ENCODE measurements at places on chromosomes 2 and 18.

DNA sequence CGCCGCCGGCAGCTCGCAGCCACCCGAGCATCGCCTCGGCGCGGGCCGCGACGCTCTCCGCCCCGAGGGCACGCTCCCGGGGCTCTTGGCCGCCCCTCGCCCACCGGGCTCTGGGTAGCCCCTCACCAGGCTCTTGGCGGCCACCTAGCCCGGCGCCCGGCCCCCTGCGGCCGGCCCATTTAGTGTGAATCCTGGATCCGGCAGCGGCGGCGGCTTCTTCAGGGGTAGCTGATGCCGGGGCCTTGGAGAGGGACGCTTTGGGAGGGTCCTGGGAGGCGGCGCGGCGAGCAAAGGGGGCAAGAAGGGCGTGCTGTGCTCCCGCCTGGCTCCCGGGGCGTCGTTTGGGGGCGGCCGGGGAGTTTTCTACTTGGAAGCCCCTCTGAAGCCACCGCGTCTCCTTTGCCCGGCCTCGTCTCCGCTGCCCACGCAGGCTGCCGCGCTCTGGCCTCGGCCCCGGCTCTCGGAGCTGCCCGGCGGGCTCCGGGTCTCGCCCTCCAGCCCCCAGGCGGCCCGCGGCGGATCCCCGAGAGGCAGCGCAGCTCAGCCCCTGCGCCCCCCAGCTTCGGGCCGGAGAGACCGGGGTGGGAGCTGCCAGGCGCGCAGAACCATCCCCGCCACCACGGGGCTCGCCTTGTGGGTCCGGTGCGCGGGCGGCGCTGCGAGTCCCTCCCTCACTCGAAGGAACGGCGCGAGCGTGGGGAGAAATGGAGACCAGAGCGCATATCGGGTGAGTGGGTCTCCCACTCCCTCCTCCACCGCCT lies 509 bp downstream of the PIEZO2 start:
- no peak for DNase-seq

DNA sequence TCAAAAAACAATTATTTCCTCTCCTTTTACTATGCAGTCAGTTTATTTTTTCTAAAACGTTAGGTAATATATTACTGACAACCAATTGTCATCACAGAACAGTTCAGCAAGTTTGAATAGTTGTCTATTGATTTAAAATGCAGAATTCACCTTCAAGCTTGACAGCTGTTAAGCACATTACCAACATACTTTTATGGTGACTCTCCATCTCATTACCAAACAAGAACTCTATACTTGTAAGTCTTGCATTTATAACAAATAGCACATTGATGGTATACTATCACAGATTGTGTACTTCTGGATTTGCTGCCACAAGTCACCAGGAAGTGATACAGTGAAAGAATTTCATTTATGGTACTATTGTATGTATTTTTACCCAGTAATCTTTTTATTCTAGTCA lies 99.4 kb upstream of the PPP1CB start:
- no peak for DNase-seq

GRCh38 chr2:218368621-218369153 lies 12.0 kb downstream of the CATIP start:
- no peak for DNase-seq

DNA sequence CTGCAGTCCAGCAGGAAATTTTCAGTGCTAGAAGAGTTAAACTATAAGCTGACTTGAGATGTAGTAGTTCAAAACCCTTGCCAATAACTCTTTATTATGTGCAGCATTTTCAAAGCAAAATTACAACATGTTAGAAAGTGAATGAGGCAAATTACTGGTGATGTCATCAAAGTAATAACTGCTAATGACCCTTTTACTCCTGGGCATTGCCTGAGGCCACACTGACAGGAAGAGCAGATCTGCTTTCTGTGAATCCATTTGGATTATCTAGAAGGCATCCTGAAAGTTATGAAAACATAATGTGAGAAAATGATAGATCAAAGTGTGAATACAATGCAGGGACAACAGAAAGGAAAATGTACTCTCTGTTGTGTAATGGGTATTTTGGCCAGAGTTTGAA lies 139.6 kb upstream of the TRIB2 start:
- DNase-seq: no peak

- no peak for DNase-seq
These were observed 47.4 kb downstream of the RHOB start for GRCh38 chr2:20494241-20494640.

GRCh38 chr2:187689372-187689771 lies 135.1 kb upstream of the TFPI start:
- DNase-seq: no peak

DNA sequence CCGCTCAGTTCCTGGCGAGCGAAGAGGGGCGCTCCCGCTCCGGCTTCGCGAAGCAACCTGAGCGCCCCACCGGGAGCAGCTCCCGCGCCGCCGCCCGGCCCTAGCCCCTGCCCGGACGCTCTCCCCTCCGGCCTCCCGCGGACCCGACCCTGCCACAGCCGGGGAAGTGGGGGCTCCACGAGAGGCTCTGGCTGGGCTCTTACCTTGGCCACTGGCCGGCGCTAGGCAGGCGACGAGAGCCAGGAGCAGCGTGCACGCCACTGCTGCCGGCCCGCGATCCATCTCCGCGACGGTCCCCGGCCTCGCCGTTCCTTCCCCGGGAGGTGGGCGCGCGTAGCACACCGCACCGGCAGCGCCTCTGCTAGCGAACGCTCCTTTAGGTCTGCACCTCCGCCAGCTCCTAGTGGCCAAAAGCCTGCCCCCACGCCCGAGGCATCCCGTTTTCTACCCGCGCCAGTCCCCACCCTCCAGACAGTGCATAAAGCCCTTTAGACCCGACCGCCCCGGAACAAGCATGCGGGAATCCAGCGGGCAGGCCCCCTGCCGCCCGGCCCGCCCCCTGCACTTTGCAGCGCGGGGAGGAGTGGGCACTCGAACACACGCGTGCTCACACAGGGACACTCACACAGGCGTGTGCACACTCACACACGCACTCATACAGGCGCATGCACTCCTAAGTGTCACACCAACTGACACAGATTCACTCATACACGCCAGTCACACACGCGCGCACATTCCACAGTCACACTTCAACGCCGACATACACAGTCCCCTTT lies at the start of gene LRP2:
Gene LRP2 (minus strand): TSS at position 417 of the 776 bp plus-strand sequence. CDS start 135 bp downstream, at position 282.
- DNase-seq: no peak

DNA sequence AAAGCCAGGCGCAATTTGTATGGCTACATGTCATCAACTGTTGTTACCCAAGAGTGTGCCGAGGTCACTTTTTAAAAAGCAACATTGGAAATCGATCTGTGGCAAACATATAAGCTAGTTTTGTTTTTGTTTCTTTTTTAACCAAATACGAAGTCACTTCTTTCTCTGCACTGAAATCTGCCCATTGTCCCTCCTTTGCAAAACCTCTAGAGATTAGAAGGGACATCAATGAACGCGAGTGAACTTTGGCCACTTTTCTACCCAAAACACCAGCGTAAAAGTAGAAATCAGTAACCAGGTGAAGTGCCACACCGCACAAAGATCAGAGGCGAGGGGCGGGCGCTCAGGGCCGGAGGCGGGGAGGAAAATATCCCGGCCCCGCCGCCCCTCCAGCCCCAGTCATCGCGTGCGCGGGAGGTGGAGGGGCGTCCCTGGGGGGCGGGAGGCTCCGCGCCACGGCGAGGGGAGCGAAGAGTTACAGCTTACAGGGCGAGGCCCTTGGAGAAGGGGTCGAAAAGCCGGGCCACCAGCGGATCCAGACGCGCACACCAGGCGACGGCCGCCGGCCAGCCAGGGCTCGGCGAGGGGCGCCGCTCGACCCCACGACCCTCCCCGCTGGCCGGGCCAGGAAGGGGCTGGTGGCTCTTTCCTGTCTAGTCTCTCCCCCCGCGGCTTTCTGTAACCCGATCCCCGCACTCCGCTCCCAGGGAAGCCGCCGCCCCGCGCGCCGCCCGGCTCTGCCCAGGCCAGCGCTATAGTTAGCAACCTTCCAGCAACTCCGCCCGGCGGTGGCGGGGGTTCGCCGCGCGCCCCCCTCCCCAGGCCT lies 993 bp downstream of the RBMS1 start:
- DNase-seq: no peak

DNA sequence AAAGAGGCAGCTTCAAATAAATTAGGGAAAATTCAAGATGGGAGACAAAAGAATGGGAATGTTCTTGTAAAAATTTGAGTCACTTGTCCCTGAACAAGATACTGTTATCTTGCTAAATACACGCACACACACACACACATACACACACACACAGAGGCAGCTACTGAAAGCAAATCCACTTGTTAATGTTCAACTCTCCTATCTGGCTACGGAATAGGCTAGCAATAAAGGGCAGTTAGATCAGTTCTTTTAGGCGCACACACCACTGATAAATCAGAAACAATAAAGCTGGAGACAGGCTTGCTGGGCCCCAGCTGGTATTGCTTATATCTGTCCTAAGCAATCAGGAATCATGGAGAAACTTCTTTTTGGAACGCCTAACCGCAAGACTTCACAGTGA lies 461.6 kb downstream of the BCL11A start:
- DNase-seq: no peak

DNA sequence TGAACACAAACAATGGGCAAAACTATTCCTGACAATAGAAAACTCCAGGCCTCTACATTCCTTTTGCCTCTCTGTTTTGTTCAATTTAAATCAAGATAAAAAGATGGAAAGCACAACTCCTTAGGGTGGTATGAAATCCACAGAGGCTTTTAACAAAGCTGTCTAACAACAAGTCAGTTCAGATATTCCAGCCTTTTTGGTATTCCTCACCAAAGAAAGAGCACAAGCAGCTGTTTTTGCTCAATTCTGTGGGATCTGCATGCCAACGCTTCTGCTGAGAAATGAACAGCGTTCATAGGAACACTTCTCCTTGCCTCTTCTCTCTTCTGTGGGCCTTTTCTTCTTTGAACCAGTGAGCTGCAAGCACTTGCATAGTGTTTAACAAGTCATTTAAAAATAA lies 411.6 kb upstream of the TCF4 start:
- DNase-seq: no peak

GRCh38 chr18:45068400-45069094 lies 387.9 kb downstream of the SETBP1 start:
- no peak for DNase-seq

DNA sequence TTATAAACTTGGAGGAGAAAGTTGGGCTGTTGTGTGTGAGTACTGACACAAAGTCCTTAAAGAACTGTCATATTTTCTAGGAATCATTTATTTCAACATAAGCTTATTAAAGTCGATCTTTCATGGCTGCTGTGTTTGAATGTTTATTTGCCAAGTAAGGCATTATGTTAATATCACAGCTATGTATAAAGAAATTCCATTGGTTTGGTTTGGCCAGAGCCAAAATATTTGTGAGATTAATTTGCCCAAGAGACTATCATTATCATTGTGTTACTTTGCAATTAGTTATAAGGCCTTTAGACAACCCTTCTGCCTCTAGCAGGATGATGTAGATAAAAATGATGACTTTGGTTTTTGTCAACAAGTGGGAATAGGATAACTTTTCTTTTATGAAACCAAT lies 240.6 kb upstream of the NT5C1B start:
- DNase-seq: no peak

DNA sequence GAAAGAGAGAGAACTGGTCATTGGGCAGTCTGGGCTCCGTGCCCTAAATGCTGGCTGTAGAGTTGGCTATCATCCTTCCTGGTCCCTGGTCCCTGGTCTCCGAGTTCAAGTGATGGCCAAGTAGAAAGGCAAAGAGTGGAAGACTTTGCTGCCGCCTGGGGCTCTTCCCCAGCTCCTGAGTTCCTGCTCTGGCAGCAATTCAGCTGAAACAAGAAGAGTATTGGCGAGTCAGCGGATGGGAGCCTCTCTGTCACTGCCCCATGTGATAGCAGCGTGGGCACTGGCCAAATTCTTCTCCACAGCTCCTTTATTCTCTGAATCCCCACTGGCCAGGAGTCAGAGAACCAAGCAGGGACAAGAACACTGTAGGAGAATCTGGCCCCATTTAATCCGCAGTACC lies 351.0 kb upstream of the POU3F3 start:
- DNase-seq: no peak

DNA sequence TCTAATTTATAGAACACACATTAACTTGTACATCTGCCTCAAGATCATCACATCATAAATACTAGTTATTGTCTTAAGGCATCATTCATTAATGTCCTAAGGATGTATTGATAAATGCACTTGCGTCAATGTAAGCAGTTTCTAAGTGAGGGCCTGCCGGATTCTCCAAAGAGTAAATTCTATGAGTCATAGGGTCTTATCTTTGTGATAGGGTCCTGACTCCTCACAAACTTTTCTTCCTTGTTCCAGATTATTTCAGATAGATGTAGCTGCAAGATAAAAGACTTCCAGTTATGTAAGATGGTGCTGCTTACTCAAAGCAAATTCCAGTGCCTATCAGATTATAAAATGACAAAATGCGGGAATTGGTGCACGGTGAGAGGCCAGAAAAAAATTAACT lies 315.0 kb upstream of the SLC39A10 start:
- no peak for DNase-seq

DNA sequence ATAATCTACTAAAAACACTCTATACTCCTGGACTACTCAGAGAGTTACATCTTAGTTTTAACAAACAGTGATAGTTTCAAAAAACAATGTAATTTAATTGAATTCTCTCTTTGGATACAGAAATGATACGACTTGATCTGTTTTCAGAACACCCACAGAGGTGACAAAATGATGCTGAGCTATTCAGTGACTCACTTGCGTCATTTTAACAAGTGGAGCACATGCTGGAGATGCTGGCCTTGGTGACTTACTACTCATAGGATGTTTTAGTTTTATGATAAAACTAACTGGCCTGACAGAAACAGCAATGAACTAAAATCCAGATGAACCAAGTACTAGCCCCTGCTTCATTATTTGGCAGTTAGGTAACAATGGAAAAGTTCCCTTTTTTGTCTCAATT lies 101.3 kb upstream of the ITGB6 start:
- no peak for DNase-seq

GRCh38 chr2:85850451-85850850 lies 38.3 kb downstream of the ST3GAL5 start:
- DNase-seq: no peak

GRCh38 chr2:134623796-134624195 lies 95.0 kb downstream of the TMEM163 start:
- DNase-seq: no peak

DNA sequence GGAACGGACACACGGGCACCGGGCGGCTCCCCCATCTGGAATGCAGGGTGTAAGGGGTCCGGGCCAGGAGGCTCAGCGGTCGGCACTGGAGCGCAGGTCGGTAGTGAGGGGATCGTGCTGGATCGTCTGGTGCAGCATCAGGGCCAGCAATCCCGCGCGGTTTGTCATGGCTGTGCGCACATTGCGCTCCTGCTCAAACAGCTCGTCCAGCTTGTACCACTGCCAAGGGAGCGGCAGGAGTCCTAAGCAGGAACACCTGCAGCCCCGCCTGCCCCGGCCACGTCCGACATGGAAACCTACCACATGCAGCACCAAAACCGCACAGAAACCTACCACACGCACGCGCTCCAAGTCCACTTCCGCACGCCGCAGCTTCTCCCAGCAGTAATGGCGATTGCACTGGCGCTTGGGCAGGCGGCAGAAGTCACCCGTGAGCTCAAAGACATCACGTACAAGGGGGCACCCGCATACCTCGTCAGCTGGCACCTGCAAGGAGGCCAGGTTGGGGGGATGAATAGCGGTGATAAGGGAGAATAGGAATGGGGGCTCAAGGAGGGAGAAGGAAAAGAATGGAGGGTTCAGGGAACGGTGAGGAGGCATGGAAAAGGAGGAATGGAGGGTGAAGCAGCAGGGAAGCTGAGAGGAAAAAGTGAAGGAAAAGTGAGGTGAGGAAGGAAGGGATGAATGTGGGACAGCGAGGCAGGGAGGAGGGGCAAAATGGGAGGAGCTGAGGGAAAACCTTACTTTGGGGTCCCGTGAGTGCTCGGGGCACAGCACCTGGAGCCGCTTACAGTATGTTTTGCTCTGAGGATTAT lies 1.4 kb upstream of the MBD1 start:
- no peak for DNase-seq
